ENCODE measurements at places on chromosomes 12 and 14.

DNA sequence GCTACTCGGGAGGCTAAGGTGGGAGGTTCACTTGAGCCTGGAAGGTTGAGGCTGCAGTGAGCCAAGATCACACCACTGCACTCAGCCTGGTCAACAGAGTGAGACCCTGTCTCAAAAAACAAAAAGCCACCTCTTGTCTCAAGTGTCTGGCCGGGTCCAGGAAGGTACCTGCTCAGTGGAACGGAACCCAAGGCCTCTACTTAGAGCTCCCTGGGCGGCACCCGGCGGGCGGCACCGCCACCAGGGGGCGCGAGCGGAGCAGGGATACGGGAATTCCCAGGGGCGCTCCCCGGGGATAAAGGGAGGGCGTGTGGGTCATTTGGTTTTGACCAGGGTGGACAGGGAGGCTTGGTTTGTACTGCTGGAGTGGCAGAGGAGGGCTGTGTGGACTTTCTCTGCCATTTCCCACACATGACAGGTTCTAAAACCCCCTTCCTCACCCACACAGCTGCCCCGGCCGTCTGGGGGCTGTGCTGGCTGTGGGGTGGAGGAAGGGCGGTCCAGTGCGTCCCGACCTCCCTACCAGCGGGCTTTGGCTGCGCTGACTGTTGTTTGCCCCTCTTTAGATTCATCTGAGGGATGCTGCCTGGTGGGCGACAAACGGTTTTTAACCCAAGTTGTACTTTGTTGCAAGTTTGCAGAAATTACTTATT is 91.4 kb downstream of the SETD3 start:
- DNase-seq: peak; percentile 55

DNA sequence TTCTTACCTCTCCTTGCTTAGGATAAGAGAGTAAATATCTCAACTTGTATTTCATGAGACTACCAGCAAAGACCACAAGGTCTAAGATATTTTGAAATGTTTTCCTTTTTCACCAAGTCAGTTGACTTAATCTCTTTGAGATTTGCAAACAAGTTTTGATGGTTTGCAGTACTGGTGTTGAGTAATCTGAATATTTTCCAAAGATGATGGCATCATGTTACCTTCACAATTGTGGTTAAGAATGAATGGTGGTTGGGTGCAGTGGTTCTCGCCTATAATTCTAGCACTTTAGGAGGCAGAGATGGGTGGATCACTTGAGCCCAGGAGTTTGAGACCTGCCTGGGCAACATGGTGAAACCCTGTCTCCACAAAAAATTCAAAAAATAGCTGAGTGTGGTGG is 225.7 kb downstream of the TMTC2 start:
- DNase-seq: no peak

- peak; percentile 50 for DNase-seq
Observed at GRCh38 chr12:105084251-105085250, at the start of gene ALDH1L2. Gene ALDH1L2, minus strand, starts transcription at chr12:105084458. Its CDS starts 22 bp downstream, at chr12:105084436.

DNA sequence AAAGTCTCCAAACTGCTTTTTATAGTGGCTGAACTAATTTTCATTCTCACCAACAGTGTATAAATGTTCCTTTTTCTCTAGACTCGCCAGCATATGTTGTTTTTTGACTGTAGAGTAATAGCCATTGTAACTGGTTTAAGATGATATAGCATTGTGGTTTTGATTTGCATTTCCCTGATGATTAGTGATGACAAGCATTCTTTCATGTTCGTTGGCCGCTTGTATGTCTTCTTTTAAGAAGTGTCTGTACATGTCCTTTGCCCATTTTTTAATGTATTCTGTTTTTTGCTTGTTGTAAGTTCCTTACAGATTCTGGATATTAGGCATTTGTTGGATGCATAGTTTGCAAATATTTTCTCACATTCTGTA is 404.9 kb downstream of the FLRT2 start:
- DNase-seq: no peak

DNA sequence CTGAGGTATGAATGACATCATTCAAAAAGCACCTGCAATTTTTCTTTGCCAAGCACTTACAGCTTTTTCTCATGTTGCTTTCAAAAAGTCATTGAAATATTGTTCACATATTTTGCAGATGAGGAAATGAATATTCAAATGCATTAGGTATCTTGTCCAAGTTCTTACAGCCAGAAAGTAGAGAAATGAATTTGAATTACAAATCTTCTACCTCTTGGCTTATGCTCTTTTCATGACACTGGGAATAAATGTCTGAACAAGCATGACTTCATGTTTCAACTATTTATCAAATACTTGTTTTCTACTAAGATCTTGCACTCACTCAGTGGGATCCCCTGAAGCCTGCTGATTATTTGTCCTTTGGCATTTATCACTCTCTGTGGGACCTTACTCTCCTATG is 267.2 kb upstream of the BTG1 start:
- DNase-seq: no peak

DNA sequence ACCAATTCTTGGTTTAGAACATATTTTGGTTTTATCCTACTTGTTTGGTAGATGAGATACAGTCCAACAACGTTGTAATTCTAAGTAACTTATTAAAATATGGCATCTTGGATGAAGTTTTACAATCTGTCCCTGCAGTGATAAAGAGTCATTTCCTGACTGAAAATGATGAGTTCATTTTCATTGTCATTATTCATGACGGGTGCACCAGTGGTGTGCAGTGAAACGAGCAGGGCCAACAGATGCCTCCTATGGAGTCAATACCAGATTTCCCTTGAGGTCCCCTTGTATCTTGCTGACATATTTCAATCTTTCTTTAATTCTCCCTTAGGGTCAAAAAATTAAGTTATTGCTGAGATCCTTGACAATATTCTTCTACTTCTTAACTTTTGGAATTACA is 438.5 kb downstream of the LRIG3 start:
- DNase-seq: no peak

DNA sequence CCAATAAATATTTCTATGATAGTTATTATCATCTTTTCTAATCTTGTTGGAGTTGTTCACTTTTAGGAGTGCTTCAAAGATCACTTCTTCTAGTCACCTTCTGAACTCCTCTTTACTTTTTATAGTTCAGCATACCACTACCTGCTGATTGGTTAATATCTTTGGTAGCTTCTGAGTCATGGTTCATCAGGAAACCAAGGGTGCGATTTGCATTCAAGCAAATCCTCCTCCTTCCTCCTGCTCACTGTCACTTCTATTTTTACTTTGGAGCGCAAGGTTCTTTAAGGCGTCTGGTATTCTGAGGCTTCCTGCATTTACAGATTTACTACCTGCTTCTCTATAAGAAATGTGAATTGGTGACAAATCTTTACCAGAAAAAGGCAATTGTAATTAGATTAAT is 24.0 kb downstream of the SYT1 start:
- DNase-seq: no peak

DNA sequence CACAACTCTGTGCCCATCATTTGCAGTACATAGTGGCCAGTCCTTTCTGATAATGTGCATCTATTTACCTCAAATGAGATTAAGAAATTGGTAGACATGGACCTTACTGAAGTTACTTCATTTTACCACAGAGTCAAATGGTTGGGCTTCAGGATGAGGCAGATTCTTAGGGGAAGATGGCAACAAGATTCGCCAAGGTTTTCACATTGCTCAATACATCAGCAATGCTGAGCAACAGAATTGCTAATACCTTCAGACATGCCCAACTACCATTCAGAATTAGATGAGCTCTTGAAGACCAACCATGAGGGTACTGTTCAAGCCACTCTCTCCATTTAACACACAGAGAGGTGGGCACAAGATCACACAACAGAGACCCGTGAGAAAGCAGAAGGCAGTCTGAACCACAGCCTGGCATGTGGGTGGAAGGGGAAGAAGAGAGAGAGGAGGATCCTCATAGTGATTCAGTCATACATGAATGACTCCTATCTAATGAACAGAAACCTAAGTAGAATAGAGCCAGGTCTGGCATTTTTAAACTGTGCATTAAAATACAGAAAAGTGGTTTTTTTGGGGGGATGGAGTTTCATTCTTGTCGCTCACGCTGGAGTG is 28.5 kb downstream of the CPM start:
- DNase-seq: no peak

GRCh38 chr12:76852106-76852505 is 26.7 kb downstream of the CSRP2 start:
- no peak for DNase-seq

DNA sequence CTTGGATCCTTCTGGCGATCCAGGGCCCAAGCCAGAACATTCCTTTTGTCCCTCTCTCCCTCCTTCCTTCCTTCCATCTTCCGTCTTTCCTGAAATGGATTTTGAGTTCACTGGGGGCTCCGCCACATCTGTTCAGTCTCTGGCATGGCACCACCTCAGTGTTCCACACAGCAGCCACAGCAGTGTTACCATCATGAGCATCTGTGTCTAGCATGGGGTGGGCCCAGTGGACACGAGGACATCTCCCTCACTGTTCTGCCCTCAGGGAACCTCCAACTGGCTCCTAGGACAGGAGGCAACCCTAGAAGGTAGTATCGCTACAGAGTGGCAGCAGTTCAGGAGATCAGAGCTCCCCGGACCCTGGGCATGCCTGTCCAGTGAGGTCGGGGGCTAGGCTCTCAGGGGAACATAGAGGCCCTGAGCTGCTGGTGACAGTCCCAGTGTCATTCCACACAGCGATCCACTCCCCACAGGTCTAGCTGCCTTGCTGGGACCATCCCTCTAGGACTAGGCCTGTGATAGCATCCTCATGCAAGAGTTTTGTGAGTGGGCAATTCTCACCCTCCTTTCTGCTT is 59.0 kb downstream of the GALNT16 start:
- no peak for DNase-seq

DNA sequence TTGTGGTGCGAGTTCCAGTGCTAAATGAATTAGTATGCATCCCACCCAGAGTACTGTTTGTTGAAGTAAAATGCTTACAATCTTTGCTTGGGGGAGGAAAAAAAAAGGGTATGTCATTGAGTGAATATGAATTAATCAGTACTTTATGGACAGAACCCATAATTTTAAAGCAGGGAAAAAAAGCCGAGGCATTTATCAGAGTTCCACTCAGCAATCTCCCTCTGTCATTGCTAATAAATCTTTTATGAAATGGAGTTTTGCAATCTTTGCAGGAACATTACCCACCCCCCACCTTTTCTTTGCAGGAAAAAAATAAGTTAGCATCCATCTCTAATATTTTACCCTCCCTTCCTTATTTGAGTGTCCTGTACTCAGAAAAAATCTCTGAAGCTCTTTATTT is 127.9 kb upstream of the TMPO start:
- no peak for DNase-seq

DNA sequence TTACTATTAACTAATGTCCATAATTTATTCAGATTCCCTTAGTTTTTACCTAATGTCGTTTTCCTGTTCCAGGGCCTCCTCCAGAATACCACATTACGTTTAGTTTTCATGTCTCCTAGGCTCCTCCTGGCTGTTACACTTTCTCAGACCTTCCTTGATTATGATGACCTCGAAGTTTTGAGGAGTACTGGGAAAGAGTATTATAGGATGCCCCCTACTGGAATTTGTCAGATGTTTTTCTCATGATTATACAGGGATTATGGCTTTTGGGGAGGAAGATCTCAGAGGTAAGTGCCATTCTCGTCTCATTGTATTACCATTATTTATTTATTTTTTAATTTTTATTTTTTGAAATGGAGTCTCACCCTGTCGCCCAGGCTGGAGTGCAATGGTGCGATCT is 17.7 kb upstream of the C1S start:
- no peak for DNase-seq

DNA sequence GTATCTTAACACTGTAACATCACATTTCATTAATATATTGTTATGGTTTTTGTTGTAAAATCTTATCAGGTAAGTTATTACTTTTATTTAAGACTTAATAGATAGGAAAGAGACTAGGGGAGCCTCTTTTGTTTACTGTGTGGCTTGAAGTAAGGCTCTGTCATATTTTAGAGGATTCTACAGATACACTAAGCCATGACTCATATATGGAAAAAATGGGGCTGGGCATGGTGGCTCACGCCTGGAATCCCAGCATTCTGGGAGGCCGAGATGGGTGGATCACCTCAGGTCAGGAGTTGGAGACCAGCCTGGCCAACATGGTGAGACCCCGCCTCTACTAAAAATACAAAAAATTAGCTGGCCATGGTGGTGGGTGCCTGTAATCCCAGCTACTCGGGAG is 23.6 kb upstream of the NPFF start:
- no peak for DNase-seq

DNA sequence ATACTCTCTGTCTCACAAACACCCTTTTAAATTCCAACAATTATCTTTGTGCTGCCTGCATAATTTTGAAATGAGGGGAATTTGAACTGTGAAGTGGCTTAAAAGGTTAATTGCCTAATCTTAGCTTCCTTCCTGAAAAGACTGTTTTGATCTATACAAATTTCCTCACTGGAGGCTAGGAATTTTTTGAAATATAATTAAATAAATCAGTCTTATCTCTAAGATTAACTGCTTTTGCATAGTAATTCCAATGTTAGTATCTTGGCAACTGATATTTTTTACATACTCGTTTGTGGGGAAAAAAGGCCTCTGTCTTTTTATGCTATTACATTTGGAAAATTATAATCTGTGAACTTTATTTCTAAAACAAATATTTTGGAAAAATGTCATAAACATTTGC is 498.5 kb downstream of the TMTC2 start:
- no peak for DNase-seq

- no peak for DNase-seq
Observed at GRCh38 chr14:45128963-45129629, 5.2 kb downstream of the FKBP3 start.

- DNase-seq: no peak
Observed at GRCh38 chr14:78278464-78279250, 108.5 kb downstream of the NRXN3 start.

DNA sequence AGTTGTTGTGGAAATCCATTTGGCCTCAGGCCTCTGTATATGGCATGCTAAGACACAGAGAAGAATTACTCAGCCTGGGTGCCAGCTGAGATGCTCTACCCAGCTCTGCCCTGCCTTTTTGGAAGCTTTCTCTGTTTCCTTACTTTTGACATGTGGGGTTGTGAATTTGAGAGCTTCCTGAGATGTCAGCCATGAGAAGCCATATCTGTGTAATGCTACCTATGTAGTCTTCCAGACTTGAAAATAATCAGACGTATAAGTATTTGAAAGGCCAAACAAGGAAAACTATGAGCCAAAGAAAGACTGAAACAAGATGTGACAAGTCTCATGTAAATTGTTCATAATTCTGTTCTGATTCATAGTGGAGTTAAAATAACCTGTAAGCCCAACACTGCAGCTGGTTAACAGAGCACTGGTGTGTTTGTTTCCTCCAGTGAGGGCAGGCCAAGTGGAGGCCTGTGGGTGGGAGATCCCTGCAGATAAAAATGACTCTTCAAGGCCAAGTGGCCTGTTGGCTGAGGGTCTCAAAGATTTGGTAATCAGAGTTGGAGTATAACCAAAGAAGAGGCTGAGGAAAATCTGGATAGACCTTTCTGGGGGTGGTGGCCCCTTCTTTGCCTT is 94.0 kb downstream of the TMX1 start:
- no peak for DNase-seq

- DNase-seq: no peak
Observed at GRCh38 chr14:64968651-64969050, 3.5 kb downstream of the RAB15 start.

Data from stimulated activated CD4-positive, alpha-beta T cell treated with anti-CD3 and anti-CD28 coated beads, Interleukin-2, amount 100 ng/mL, for 48 hours (primary cell).